ENCODE measurements at places on chromosomes 2 and 18. TPM values are rescaled to one million over a fixed set of nuclear protein-coding genes. Genes with fewer than 3 reads are reported as not detected.

The DTNB gene
- total RNA-seq: 41.7 TPM

- DNase-seq: no peak
Measured at GRCh38 chr2:192953116-192953515, 758.4 kb upstream of the TMEFF2 start.

GRCh38 chr2:73759285-73759764 is 20.6 kb downstream of the DUSP11 start:
- DNase-seq: no peak

The TTL gene
- 126 TPM for total RNA-seq

GRCh38 chr2:231228223-231228622 is 29.8 kb downstream of the ARMC9 start:
- no peak for DNase-seq

GRCh38 chr2:157596992-157597681 is 31.5 kb downstream of the ACVR1C start:
- DNase-seq: peak; percentile 78

GRCh38 chr2:231347081-231347480 is 48.4 kb upstream of the B3GNT7 start:
- DNase-seq: no peak

- no peak for DNase-seq
Measured at GRCh38 chr2:100632759-100633158, 70.0 kb downstream of the PDCL3 start.

The SH3RF3 gene
- total RNA-seq: 1.7 TPM

DNA sequence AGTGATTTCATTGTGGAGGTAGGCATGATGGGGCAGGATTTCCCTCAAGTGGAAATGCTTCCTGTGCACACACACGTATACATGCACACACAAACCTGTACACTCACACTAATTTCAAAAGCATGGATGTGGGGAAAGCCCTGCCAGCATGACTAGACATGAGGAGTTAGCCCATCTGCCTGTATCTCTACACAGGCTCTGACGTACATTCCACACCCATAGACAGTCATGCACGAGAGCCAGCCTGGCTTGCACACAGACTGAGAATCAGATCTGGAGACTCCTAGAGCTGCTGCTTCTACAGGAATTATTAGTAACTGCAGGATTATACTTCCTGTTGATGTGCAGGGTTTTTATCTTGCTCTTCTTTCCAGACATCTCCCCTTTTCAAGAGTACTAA is 27.3 kb upstream of the NFU1 start:
- DNase-seq: peak; percentile 45

The HOXD11 gene
- total RNA-seq: not detected

- no peak for DNase-seq
Measured at GRCh38 chr2:203949228-203949627, 12.7 kb downstream of the ICOS start.

DNA sequence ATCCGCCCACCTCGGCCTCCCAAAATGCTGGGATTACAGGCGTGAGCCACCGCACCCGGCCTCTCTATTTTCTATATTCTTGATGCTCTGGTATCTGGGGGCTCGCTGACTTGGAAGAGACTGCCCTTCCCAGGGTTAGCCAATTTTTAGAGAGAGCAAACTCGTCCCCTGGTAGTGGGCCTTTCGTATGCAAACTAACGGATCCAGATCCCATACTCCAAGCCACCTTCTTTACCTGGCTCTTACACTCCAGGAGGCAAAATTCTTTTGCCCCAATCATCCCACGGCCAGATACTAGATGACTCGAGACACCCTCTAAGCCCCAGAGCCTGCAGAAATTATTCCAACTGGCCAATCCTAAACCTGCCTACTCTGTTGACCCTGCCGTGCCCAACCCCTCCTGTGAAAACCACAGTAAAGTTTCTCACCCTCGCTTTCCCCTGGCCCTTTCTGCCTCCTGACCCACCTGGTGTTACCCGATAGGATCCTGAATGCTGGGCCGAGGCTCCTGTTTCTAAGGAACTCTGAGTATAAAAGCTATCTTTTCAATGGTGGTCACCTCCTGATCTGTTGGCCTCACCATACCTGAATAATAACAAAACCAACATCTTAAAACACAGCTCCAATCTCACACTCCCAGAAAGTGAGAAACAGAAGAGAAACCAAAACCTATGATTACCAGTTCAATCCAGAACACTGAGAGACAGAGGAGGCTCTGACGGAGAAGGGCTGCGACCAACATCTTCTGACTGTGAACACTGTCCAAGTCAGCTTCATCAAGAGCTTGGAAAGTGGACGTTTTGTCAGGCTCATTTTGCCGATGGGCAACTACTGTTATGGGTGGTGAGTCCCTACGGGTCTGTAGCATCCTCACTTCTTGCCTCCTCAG is 57.6 kb upstream of the ZNF532 start:
- DNase-seq: no peak

GRCh38 chr2:14909795-14910194 is 277.3 kb downstream of the LRATD1 start:
- DNase-seq: no peak

DNA sequence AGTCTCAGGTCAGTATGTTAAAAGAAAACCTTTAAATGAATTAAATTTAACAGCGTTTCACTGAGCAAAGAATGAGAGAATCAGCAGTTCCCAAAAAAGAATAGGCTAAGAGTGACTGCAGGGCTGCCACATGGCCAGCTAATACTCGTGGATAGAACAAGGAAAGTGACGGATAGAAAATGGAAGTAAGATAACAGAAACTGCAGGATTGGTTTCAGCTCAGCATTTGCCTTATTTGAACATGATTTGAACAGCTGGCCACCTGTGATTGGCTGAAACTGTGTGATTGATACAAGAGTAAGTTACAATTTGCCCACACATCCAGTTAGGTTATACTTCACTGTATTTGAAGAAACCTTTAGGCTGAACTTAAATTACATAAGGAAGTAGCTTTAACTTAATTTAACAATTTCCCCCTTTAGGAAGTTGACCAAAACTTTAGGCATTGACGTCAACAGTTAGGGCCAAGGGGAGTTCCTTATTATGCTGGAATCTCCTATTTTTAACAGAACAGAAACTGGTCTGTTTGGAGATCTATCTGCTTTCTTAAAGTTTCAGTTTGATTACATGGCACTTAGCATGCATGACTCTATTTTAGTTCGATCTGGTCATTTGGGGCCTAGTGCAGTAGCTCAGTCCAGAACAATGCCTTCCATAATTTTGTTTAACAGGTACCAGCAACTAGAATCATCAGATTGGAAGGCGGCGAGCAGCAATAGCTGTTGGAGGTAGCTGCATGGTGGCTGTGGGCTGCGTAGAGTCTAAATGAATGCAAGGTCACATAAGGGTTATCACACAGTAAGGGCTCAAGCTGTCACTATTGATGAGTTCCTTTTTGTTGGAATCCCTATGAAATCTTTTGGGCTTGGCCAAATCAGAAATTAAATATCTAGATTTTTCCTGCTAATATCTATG is 143.4 kb downstream of the TRIM43 start:
- no peak for DNase-seq

- no peak for DNase-seq
Measured at GRCh38 chr2:30470426-30470825, 23.4 kb downstream of the LCLAT1 start.

The VAMP5 gene
- total RNA-seq: 1.4 TPM

The CELF4 gene
- 38.4 TPM for total RNA-seq

The MAP2 gene
- 177 TPM for total RNA-seq

GRCh38 chr2:169071455-169071854 is 2.1 kb downstream of the DHRS9 start:
- DNase-seq: no peak

The TMEM37 gene
- not detected for total RNA-seq

DNA sequence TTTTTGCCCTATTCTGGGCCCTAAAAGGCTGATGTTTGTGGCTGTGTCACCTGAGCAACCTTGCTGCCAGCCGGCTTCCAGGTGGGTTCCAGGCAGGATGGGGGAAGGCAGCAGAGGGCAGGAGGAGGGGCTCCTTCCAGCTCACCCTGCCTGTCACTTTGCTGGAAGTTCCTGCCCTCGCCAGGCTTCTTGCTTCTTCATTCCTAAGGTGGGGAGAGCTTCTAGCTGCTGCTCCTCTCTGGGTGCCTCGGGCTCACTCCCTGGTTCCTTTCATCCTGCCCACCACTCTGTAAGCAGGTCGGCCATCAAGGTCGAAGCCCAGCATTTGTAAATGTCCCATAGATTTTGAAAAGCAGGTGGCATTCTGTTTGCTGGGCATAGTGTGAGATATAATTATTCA is 249.4 kb upstream of the HS6ST1 start:
- no peak for DNase-seq

- no peak for DNase-seq
Measured at GRCh38 chr18:76712511-76713140, 109.7 kb upstream of the ZNF236 start.

The BCS1L gene
- 59.8 TPM for total RNA-seq

The RIT2 gene
- total RNA-seq: not detected

The EFHD1 gene
- total RNA-seq: 0.71 TPM

DNA sequence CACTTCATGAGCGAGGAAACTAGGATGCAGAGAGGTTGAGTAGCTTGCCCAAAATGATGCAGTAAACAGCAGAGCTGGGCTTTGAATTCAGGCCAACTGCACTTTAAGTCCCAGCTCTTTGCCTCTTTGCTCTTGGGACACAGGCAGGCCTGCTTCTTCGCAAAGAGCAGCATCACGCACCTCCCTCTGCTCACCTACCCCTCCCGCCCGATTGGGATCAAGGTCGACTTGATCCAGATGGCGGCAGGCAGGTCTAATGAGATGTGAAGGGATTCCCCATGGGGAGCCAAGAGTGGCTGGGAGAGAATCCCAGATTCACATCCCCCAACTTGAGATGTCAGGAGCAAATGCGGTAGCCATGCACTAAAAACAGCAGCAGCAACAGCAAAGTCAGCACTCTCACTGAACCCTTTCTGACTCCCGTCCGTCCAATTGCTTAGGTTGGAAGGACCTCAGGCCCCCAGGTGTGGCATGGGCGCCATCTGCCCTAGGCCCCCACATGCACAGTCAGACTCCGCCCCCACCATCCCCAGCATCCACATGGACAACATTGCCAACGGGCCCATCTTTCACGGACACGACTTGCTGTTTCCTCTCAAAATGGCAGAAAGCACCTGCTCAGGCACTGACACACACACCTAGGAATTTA is 84.3 kb upstream of the MAP4K4 start:
- peak; percentile 62 for DNase-seq

All from glutamatergic neuron (in vitro differentiated cells).